ENCODE measurements at places on chromosomes 4 and X.

DNA sequence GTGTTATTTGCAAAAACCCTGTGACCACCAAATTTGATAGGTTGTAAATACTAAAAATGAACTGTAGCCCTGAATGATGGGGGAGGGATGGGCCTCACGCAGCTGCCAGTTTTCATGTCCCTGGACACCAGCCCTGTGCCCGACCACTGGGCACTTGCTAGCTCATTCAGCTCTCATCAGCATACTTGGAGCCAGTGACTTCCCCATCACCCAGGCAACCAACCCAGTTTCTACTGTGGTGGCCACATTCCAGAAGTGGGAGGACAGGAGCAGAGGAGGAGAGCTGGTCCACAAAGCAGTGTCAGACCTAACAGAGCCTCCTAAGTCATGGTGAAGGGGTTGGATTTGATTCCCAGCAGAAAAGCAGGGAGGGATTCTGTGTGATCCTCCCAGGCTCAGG lies 128.2 kb downstream of the CPEB2 start:
- DNase-seq, result no peak

GRCh38 chr4:176470671-176471070 lies 150.9 kb downstream of the SPCS3 start:
- no peak for DNase-seq

- no peak for DNase-seq
Observed at GRCh38 chr4:35358001-35358584, 886.2 kb downstream of the ARAP2 start.

- no peak for DNase-seq
Observed at GRCh38 chrX:113545040-113545439, 704.4 kb upstream of the AMOT start.

Data from activated gamma-delta T cell (primary cell).